D721Med (cell line): ENCODE measurements at places on chromosomes 6 and 20.

DNA sequence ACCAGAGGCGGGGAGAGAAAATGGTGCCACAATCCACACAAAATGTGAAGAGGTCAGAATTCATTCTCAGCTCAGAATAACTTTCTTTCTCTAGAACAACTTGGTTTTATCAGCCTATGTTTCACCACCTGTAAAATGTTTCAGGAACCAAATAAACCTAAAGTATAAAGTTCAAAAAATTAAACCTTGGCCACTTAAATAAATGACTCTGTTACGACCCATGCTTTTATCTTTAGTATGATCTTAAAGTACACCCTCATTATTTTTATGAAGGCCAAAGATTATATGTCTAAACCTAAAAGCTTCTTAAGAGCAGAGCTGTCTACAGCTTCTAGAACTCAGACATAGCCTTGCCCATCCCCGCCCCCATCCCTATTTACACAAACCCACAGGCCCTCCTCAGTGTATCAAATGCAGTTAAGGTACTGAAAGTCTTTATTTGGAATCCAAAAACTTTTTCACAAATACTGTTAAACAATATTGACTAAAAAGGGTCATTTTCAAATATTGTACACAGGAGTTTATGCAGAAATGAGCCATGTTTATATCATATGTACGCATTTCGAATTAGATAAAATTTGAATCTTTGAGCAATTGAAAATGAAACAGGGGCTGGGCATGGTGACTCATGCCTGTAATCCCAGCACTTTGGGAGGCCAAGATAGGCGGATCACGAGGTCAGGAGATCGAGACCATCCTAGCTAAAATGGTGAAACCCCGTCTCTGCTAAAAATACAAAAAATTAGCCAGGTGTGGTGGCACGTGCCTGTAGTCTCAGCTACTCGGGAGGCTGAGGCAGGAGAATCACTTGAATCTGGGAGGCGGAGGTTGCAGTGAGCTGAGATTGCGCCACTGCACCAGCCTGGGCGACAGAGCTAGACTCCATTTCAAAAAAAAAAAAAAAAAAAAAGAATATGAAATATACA lies 5.7 kb upstream of the NHSL1 start:
- DNase-seq: no peak

DNA sequence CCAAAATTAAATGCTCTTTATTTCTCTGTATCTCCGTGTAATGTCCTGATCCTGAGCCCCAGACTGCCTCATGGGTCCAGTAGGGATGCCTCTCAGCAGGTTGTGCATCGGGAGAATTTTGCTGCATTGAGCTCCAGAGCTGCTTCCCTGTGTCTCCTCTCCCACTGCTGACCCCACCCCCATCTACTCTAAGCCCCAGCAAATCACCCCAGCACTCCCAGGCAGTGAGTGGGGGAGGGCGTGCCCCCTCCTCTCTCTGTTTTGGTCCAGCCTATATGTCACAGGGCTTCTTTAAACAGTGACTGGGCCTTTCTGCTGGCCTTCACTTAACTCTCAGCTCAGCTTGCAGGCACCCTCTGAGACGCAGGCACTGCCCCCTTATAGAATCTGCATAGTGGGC lies 228.8 kb upstream of the QKI start:
- no peak for DNase-seq

DNA sequence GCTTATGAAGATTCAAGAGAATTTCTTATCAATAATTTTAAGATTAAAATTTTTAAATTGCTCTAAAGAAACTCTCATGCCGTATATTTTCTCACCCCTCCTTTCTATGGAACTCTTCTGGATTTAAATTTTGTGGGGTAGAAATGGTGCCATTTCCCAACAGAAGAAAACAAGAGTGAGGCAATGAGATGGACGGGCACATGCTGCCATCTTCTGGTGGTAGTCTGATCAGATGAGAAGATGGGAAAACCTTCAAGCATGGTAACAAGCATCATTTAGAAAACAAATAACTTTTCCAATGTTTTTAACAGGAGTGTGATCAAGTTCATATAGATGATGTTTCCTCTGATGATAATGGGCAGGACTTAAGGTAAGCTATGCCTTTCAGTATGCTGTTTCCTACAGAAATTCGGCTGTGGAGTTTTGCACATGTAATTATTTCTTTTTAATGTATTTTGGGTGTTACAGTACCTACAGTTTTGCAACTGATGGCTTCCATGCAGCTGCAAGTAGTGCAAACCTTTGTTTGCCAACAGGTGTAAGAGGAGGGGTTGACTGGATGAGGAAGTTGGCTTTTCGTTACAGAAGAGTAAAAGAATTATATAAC lies 271.4 kb downstream of the EYA4 start:
- no peak for DNase-seq

DNA sequence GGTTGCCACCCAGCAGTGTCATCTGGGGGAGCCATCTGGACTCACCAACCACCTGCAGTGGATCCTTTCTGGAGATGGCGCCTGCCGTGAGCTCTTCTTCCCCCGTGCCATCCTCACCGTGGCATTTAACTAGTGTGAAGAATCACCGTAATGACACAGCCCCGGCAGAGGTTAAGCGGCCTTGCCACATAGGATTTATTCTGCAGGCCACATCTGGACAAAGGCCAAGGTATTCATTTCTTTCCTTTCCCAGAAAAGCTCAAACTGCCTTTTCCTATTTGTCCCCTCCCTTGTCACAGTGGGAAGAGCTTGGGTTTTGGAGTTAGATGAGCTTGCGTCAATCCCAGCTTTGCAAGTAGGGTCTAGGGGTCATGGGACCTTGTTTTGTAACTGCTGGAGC lies 88.4 kb downstream of the PXDC1 start:
- no peak for DNase-seq

DNA sequence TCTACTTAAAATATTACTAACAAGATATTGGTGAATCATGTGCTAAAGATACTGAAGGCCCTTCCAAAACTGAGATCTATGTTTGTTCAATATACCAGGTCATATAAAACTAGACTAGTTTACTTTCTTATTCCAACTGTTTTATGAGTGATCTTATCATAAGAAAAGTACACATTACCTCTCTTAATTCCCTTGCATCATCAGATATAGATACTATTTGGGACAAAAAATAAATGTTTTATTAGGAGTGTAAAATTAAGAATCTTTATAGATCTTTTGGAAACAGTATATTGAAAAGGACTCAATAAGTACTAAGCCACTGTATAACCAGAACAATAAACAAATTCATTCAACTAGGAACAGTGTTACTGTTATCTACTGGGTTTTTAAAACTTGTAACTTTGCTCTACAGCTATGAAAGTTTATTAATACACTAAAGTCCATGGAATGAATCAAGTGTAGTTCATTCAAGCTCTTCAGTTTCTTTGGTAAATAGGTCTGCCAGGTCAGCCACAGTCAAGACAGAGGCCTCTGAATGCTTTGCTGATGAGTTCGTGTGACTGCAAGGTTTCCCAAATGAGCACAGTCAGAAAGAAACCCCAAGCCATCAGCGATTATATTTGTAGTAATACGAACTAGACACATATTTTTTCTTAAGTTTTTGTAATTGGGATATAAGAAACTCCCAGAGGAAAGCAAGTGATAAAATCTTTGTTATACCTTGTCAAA lies 71.8 kb upstream of the FBXO30 start:
- no peak for DNase-seq

GRCh38 chr6:165858586-165858985 lies 195.5 kb upstream of the PDE10A start:
- no peak for DNase-seq

DNA sequence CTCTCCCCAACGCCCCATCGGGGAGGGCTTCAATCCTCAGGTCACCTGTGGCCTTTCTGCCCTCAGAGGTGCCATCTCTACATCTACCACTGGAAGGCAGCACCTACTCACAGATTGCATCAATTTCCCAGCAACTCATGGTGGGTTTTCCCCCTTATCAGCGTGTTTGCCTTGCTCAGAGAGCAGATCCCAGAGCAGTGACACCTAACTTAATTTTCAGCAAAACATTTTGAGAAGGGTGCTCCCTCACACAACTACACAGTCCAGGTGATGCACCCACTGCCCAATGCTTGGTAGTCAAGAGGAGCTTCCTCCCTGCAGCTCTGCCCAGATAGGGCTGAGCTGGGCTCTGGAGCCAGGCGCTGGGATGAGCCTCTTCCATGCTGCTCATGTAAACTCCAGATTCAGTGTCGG lies 48.2 kb downstream of the PLG start:
- no peak for DNase-seq

DNA sequence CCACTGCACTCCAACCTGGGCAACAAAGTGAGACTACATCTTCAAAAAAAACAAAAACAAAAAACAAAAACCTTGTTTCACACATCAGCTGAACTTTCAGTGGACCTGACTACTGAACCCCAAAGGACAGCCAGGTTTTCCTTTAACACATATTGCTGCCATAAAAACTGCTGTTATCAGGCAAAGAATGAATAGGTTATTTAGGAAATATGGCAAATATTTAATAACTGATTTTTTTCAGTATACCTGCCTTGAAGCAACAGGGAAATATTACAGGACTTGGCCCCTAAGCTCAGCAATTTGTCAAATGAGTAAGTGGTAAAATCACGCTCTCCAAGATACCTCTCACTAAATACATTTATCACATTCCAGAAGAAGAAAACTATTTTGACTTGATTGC lies 34.0 kb downstream of the B4GALT5 start:
- DNase-seq: no peak

- DNase-seq: no peak
Observed at GRCh38 chr6:134230087-134230700, 87.7 kb downstream of the SGK1 start.

GRCh38 chr6:91653076-91653723 lies 1066.3 kb upstream of the MAP3K7 start:
- DNase-seq: peak; percentile 20

GRCh38 chr20:10902174-10902573 lies 228.4 kb upstream of the JAG1 start:
- DNase-seq: no peak

GRCh38 chr20:37899105-37900045 lies 3.6 kb upstream of the VSTM2L start:
- no peak for DNase-seq

- DNase-seq: no peak
Observed at GRCh38 chr6:62615366-62616015, 329.5 kb upstream of the KHDRBS2 start.

DNA sequence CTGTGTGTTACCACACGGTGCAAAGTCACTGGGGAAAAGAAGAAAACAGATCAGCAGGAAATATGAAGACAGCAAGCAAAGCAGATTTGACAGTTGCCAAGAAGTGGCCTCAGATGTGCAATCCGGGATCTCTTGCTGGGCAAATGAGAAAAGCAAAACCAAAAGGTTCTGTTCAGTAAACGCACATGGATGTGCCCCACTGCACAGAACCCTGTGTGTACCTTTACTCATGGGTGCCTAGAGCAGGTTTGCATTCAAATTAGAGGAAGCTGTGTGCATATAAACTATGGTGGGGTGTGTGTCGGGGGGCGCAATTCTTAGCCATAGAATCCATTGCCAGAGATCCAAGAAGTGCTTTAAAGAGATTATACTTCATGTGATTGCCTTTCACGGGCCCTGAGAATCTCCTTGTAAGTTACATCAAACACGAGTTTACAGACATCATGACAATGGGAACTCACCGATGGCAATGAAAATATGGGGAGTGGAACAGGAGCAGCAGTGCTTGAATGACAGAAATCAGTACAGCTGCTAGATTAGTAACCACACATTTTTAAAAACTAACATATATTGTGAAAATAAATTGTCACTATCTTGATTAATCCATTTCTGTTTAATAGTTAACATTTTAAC lies 154.3 kb downstream of the ADGRG6 start:
- DNase-seq: no peak
